ENCODE measurements at places on chromosomes 12 and 14.

DNA sequence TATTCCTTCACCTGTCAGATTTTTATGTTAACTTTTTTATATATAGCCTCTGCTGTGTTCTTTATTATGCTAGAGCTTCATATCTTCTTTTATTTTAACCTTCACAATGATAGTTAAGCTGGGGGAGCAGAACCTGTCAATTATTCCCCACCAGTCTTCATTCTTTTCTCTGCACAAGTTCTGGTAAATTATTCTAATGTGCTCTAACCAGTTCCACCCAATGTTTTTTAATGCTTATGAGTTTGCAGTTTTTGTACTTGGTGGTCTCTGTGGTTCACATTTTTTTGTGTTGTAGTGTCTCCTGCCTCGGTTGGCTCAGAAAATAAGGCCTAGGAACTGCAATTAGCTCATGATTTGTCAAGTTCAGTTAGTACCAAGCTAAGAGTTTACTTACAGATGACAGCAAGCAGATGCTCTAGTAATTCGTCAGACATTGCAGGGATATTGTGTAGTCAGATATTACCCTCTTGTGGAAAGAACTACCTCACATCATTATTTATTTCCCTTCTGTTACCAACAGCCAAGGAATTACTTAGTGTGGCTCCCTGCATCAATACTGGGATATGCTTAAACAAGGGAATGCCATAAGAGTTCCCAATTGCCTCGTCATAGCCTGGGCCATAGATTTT lies 14.5 kb downstream of the DYRK2 start:
- DNase-seq, result no peak

- no peak for DNase-seq
Observed at GRCh38 chr12:88300931-88301330, 158.8 kb downstream of the TMTC3 start.

DNA sequence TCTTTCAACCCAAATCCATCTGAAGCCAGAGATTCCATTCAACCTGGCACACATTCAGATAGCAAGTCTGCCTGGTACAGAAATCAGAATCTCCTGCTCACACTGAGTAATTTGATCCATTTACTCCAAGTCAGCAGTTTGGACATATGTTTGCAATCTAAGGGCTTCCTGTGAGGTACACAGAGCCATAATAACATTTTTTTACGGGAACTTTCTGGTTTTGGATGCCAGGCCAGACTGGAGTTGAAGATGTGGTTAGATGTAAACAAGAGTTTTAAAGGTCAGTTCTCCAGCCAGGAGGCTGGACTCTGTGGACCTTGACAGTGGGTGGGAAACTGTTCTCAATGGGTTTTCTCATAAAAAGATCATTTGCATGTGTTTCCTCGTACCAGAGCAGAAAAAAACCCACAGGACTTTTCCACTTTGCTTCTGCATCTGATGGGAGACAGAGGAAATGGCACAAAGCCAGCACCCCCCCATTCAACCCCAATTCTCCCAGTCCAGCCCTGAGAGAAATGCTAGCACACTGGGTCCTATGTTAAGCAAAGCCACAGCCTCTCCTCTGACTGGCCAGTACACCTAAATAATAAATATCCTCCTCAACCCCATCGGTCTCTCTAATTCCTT lies 17.7 kb upstream of the TSPAN11 start:
- no peak for DNase-seq

DNA sequence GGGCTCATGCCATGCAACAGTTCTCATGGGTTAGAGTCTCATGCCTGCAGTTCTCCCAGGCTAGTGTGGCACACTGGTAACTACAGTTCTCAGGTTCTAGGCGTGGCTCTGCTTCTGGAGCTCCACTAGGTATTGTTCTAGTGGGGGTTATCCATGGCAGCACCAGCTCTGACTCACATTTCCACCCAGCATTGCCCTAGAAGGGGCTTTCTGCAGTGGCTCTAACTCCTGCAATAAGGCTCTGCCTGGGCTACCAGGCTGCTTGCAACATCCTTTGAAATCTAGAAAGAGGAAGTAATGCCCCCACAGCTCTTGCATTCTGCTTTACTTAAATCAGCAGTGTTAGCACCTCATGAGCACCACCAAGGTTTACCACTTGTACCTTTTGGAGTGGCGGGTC lies 220.3 kb upstream of the ARID2 start:
- no peak for DNase-seq

Data from NCI-H2107 (cell line).